ENCODE measurements at places on chromosomes 4 and X.

DNA sequence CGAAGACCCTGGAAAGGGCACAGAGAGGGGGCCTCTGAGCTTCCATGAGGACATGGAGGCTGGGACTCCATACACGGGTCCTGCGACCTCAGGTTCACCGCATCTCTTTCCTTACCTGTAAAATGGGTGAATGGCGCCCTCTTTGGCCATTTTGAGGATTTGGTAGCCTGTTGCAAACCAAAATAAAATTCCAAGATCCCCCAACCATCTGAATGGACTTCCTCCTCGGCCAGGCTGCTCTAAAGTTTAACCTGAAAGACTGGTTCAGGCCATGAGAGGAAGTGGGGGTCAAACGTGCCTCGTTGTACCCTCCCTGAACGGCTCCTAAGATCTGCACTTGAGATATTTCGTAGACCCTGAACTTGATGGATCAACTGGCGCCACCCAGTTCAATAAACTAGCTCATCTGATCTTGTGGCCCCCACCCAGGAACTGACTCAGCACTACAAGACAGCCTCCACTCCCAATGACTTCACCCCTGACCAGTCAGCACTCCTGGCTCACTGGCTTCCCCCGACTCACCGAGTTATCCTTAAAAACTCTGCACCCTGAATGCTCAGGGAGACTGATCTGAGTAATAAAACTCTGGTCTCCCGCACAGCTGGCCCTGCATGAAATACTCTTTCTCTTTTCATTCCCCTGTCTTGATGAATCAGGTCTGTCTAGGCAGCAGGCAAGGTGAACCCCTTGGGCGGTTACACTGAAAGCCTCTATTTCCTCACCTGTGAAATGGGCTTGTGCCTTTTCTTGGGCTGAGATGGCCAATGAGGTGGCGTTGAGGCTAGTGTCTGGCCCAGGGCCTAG lies 32.9 kb upstream of the GPR78 start:
- DNase-seq = peak; percentile 29

GRCh38 chrX:15989716-15990115 lies 133.6 kb upstream of the GRPR start:
- DNase-seq = no peak

DNA sequence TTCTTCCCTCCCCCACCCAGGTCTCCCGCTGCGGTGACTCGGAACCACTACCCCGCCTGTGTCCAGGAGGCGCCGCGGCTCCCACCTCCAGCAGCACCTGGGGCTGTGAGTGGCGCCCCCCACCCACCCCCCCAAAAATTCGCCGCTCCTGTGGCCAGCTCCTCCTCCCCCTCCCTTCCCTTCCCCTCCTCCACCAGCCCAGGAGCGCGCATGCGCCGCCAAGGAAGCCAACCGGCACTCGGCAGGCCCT lies 278 bp downstream of the CLOCK start:
- no peak for DNase-seq

- no peak for DNase-seq
Measured at GRCh38 chr4:94039226-94039625, 168.4 kb upstream of the SMARCAD1 start.

GRCh38 chr4:151581570-151581969 lies 172.6 kb downstream of the FHIP1A start:
- DNase-seq = no peak

DNA sequence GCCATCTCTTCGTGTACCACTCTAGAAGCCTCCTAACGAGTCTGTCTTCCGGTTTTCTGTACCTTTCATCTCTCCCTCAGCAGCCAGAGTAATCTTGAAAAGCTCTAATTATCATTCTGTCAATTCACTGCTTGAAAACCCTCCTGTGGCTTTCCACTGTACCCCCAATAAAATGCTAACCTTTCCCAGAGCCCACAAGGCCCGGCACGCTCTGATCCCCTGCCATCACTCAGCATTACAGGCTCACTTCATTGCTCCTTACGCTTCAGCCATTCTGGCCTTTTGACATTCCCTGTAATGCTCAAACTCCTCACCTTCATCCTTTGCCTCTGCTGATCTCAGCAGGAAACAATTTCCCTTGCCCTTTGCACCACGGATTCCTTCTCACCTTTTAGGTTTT lies 112.9 kb downstream of the ARHGAP10 start:
- DNase-seq = peak; percentile 38

- peak; percentile 3 for DNase-seq
Measured at GRCh38 chr4:89254847-89255246, 52.8 kb downstream of the GPRIN3 start.

GRCh38 chrX:150357790-150358189 lies 5.3 kb upstream of the MAMLD1 start:
- no peak for DNase-seq

DNA sequence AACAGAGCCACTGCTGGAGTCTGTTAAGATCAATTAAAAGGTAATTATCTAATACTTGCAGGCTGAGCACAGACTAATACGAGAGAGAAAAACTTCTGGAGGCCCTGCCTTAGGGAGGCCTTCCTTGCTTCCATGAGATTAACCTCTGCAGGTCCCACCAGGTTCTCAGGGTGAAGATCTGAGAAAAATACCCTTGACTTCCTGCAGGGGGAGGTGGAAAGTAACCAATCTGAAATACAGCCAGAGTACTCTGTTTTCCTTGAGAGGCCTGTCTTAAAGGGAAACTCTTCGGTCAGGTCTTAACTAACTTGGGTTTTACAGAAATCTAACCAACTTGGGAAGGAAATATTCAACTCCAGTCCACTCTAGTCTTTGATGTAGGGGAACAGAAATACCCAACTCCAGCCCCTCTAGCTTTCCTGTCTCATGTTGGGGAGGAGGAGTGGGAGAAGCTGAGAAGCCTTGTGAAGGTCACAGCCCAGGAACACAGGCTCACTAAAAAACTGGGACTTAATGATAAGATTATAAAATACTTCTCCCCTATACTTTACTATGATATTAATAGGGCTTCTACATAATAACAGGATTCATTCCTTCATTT lies 77.1 kb downstream of the TBCK start:
- peak; percentile 18 for DNase-seq

- no peak for DNase-seq
Measured at GRCh38 chr4:71878376-71878775, 94.5 kb upstream of the GC start.

DNA sequence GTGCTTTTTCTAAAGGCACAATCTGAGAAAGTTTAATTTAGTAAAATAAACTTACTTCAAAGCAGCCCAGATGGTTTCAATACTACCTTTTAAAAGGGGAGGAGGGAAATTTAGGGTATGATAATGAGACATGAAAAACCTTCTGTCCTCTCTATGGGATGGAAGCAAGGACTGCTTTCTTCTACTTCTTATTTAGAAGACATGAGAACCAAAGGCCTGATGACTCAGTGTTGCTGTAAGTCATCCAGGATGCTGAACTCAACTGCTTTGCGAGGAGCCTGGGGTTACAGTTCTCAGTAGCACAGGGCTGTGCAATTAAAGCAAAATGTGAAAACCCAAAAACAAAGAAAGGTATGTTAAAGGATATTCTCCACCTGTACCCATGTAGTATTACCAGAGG lies 140.8 kb upstream of the EDNRA start:
- DNase-seq = no peak

GRCh38 chr4:155908187-155909139 lies 5.0 kb downstream of the TDO2 start:
- DNase-seq = no peak

DNA sequence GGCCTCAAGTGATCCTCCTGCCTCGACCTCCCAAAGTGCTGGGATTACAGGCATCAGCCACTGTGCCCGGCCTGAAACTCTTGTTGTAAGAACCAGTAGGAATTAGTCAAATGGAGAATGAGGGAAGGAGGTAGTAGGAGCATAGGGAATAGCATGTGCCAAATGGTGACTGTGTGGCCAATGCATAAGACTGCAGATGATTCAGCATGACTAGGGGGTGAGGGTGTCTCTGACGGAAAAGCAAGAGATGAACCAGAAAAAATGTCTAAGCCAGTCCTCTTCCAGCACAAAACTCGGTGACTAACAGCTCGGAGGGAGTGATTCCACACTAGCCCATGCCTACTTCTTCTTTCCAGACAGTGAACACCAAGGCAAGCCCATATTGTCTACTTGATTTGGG lies 58.2 kb upstream of the DUSP21 start:
- DNase-seq = no peak

DNA sequence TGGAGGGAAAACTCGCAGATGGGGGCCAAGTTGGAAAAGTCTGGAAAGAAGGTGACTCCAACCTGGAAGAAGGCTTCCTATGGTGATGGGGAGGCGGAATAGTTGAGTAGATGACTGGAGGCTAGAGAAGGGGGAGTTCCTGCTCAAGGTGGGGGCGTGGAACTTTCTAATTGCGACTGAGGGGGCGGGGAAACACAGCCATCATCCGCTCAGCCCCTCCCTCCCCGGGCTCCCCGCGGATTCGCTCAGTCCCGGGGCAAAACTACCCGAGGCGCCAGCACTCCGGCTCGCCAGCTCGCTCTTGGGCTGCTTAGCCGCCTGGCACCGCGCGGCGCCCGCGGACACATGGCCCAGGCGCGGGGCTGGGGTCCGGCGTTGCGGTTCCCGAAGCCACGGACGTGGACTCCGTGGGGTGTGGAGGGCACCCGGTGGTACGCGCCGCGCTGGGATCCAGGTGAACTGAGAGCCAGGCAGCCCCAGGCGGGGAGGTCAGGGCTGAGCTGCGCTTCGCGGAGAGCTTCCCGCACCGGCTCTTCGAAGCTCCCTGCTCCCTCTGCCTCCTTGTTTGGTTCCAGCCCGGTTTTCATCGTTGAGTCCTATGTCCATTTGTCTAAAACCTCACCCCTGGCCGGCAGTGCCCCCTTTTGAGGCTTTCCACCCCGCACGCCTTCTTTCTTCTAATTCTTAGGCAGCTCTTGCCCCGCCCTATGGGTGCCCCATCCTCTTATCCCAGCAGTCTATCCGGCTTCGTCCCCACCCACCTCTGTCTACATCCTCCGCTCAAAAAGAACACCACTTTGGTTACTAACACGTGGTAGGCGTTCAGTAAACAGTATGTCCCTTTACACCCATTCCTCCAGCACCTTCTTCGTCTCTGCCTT lies 38.9 kb downstream of the STARD8 start:
- no peak for DNase-seq

DNA sequence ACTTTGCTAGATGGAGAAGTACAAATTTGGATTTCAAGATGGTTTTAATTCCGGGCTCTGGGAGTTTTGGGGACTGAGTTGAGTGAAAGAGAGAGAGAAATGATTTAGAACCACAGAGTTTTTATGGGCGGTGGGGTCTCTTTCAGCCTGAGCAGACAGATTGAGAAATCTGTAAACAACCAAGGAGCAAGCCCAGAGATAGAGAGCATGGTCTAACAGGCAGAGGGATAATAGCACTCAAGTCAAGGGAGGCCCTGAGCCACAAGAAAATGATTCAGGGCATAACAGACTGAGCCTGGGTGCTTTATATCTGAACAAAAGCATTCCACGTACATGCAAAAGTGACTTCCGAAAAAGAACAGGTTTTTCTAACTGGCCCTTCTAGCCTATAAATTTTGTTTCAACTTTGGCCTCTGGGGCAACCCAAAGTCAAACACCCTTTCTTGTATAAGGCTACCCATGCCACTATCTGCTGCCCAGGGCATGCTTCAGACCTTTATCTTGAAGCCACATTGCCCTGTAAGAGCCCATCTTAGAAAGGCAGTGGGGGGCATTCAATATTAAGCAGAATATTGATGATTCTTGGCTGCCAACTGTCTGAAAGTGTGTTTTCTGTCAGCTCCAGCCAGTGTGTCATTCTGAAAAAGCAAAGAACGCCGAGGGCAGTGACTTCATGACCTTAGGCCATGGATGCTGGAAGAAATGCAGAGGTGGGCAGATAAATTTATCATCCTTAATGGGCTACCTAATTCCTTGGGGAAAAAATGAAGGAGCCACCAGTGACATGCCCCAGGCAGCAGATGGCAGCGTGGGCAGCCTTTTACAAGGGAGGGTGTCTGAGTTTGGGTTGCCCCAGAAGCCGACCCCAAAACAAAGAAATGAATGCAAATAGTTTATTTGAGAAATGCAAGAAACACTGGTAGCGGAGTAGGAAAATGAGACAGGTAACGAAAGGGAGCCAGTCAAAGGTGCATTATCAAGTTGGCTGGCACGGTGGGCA lies 637.6 kb downstream of the MID1IP1 start:
- no peak for DNase-seq

DNA sequence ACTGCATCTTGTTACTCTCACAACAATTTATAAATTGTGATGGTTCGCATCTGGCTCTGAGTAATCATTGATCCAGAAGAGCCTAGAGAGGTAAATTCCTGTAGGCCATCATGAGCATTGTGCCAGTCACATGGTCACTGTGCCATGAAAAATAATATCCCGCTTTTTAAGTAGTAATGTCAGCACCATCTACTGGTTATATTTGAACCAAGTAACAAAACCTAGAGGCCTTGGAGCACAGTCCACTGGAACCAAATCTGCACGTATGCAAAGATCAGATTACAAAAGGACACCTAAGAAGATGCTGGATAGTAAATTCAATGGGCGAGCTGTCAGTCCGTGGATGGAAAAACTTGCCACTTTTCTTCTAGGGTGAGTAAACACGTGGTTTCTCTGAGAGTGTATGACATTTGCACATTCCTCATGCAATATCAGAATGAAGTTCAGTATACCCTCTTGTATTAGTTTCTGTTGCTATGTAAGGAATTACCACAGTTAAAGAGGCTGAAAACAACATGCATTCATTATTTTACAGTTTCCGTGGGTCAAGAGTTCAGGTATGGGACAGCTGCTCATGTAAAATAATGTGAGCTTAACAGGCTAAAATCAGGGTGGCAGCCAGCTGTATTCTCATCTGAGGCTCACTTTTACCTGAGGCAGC lies 26.8 kb downstream of the FAM114A1 start:
- DNase-seq = no peak

GRCh38 chr4:29636961-29637360 lies 1083.2 kb upstream of the PCDH7 start:
- DNase-seq = no peak
